ENCODE measurements at places on chromosomes 2 and 18. TPM values are rescaled to one million over a fixed set of nuclear protein-coding genes. Genes with fewer than 3 reads are reported as not detected.

Gene TLX2
- not detected for total RNA-seq

Gene SDC1
- 0.41 TPM for total RNA-seq

Gene ALPP
- not detected for total RNA-seq

Gene COL3A1
- total RNA-seq = 98.5 TPM

Gene CBLN2
- total RNA-seq = not detected

Gene SCN1A
- total RNA-seq = 0.63 TPM

Gene RIT2
- not detected for total RNA-seq

Gene DNAJC5G
- total RNA-seq = 1.2 TPM

Gene MATN3
- total RNA-seq = 0.22 TPM

Gene KIF1A
- total RNA-seq = 2.0 TPM

Gene OTOS
- not detected for total RNA-seq

Gene IL1B
- total RNA-seq = 0.27 TPM

Gene MPV17
- 59.2 TPM for total RNA-seq

Gene RAD51AP2
- 0.14 TPM for total RNA-seq

Gene HOXD1
- not detected for total RNA-seq

Gene ACVR1
- 30.6 TPM for total RNA-seq

Gene FAHD2B
- 34.1 TPM for total RNA-seq

Gene MBD1
- total RNA-seq = 50.2 TPM

Gene HDHD2
- total RNA-seq = 42.3 TPM

Gene SERPINB8
- 2.3 TPM for total RNA-seq

Gene NEU2
- total RNA-seq = not detected

Gene NPAS2
- total RNA-seq = 51.0 TPM

Gene IL36A
- total RNA-seq = not detected

Gene MRPL44
- total RNA-seq = 39.9 TPM

Gene GALNT14
- 0.14 TPM for total RNA-seq

Gene CCDC141
- 208 TPM for total RNA-seq

Gene SIX3
- not detected for total RNA-seq

Gene GATA6
- 60.9 TPM for total RNA-seq

Gene LYPD6
- total RNA-seq = 0.08 TPM

Gene TMEM163
- 0.22 TPM for total RNA-seq

Gene TMSB10
- total RNA-seq = 400 TPM

Gene RSAD2
- 2.4 TPM for total RNA-seq

Gene GGCX
- total RNA-seq = 25.5 TPM

Gene ALKAL2
- total RNA-seq = 1.1 TPM

Gene ARHGEF4
- total RNA-seq = 5.3 TPM

Gene UGT1A4
- not detected for total RNA-seq

Gene PDE6D
- 15.5 TPM for total RNA-seq

Data from left ventricle myocardium inferior (tissue), 1 donor.